ENCODE measurements at places on chromosomes 7 and 10.

DNA sequence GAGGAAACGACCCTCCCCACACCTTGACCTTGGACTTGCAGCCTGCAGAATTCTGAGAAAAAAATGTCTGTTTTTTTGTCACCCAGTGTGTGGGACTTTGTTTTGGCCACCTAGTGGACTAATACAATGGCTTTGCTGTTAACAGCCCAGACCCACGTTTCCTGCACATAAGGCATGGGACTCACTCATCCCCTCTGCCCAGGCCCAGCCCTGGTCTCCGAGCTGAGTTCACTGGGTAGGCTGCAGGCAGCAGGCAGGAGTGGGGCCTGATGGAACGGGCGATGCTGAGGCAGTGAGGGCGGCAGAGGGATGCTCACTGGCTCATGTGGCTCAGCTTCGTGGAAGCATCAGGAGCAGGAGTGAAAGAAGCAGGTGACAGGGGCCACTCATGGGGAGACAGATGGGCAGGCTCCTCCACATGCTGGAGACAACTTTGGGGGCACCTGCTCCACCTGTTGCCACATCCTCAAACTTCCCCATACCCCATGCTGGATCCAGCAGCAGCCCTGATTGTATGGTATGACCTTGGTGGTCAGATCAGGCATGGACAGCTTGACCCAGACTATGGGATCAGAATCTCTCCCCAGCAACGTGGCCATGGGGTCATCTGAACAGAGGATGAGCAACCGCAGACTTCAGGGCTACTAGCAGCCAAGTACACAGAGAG is 65.8 kb upstream of the ANTXRL start:
- no peak for DNase-seq

- no peak for DNase-seq
These were observed 271.1 kb downstream of the PTPRN2 start for GRCh38 chr7:158316466-158317031.

GRCh38 chr7:73879977-73880681 is 19.2 kb downstream of the TMEM270 start:
- no peak for DNase-seq

DNA sequence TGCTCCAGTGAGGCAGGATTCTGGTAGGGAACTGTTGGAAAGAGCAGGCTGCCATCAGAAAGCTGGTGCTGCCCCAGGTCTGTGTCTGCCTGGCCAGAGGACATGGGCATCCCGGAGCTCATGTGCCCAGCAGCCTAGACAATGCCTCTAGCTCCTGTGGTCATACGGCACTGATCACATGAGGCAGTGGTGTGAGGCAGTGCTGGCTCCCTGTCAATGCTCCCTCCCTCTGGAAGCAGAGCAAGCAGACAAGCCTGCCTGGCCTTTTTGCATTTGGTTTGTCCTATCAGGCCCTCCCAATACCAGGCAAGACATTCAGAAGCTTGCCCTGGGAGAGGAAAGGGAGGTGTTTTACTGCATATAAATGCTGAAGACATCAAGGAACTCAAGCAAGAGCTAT is 19.5 kb upstream of the MMP21 start:
- no peak for DNase-seq

DNA sequence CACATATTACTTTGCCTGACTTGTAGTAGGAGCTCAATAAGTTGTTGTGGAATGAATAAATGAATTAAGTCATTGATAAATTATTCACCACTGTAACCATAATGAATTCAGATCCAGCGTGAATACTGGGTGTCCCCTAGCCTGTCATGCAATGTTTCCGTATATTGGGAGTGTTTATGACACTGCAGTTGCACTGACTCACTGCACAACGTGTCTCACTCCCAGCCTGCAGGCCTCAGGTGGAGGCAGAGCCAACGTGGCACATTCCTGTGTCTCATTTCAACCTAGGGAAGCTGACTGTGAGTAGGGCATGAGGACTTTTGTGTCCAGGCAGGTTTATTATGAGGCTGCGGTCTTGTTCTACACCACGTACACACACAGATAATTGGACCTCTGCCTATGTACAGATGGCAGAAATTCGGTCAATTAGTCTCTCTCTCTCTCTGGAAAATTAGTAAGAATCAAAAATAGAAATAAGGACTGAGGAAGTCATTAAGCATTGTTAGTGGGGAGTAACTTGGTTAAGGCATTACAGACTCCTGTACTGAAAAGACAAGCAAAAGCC is 299.1 kb upstream of the IGFBP3 start:
- no peak for DNase-seq

- DNase-seq = no peak
These were observed 13.7 kb downstream of the NRAP start for GRCh38 chr10:113650172-113650571.

DNA sequence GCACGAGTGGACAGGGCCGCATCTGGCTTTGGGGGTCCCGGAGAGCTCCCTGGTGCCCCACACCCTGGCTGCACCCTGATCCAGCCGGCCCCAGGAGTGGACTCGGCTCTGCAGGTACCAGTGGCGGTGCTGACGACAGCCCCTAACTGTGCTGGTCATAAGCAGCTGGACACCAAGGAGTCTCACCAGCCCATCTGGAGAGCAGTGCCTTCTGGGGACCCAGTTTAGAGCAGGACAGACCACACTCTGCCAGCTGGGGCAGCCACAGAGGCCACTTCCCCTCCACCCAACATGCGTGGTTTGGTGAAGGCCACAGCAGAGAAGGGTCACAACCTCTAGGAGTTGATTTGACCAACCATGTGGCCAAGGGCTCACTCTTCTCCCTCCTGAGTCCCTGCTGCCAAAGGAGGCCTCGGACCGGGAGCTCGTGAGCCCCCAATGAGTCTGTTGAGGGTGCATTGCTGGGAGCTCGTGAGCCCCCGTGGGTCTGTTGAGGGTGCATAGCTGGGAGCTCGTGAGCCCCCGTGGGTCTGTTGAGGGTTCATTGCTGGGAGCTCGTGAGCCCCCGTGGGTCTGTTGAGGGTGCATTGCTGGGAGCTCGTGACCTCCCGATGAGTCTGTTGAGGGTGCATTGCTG is 16.0 kb upstream of the INPP5A start:
- DNase-seq = no peak

DNA sequence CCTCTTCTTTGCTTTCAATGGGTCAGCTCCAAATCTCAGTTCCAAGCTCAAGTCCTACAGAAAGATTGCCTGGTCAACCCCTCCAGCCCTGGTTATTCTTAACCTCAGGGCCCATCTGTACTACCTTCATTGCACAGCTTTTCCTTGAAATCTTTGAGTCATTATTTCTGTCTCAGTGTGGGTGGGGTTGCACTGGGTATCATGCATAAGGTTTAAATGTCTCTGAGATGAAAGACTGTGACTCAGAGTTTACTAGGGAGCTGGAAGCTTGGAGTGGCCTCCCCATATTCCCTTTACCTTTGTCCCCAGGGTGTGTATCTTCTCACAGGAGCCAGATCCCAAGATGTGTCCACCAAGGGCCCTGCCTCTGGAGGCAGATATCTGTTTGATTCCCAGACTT is 3.3 kb upstream of the OR6V1 start:
- DNase-seq = no peak

DNA sequence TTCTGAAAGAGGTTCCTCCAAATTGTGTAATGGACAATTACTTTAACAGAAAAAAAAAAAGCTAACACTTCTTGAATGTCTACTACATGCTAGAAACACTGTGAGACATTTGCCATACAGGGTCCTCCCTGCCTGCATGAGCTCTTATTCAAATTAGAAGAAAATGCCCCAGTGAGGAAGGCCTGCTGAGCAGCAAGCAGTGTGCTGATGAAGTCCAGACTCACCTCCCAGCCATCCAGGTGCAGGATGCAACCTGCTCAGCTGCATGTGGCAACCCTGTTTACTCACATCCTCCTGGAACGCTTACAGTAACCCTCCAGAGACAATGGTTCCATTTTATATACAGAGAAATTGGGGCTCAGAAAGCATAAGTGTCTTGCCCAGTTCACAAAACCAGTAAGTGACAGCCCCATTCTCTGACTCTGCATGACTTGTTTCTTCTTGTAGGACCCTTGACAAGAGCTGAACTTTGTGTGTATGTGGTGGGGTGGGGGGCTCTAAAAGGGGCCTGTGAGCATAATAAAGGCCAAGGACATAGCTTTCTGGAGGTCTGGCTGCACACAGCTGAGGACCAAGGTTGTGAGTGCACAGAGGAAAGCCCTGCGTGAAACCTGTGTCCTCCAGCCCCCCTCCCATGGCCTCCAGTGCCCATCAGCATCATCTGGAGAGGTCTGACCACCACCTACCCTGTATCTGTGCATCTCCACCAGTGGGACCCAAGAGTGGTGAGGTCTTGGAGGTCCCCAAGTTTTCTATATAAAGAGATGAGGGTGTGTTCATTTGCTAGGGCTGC is 387.8 kb downstream of the GRID1 start:
- DNase-seq = no peak

- peak; percentile 24 for DNase-seq
These were observed 37.0 kb upstream of the CCSER2 start for GRCh38 chr10:84291384-84291783.

DNA sequence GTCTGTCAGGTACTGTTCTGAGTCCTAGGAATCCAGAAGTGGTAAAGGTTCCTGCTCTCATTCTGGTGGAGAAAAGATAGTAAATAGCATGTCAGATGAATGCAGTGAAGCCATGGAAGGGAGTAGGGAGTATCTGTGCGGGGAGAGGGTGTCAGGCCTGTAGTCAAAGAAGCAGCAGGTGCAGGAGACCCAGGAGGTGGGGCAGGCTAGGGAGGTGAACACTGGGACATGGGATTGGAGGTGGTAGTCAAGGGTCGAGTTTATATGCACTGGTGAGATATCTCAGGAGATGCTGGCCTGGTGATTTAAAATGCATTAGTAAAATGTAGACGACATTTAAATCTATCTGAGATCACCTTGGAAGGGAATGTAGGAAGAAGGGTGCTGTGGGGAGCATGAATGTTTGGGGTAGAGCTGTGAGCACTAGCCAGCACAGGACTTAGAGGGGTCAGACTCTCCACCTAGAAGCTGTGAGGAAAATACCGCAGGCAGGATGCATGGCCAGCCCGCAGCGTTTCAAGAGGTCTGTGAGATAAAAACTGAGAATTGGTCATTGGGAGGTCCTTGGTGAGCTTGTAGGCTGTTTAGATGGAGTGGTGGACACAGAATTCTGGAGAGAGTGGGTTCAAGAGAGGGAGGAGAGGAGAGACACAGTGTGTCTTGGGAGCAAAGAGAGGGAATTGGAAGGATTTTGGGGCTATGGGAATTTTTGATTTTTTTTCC is 6.8 kb downstream of the GTPBP4 start:
- DNase-seq = no peak

All from retina (tissue), 1 donor.